ENCODE measurements at places on chromosomes 11 and 22. TPM values are rescaled to one million over a fixed set of nuclear protein-coding genes. Genes with fewer than 3 reads are reported as not detected.

DNA sequence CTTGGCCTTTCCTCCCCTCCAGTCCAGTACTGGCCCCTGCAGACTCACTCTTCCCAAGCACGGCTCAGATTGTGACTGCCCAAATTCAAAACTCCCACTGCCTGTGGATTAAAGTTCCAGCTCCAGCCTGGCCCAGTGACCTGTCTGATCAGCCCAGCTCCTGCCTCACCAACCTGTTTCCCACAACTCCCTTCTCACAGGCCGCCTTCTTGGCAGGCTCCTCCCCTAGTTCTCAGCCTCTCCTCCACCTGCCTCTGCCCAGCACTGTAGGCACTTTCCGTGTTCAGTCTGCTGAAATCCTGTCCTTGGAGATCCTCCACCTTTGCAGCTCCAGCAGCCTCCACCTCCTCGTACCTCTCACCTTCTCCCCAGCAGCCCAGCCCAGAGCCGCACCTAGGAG, 68.6 kb downstream of the MICAL2 start:
- no peak for DNase-seq

GRCh38 chr11:65862191-65862735, 2.0 kb downstream of the MUS81 start:
- DNase-seq, result peak; percentile 25

DNA sequence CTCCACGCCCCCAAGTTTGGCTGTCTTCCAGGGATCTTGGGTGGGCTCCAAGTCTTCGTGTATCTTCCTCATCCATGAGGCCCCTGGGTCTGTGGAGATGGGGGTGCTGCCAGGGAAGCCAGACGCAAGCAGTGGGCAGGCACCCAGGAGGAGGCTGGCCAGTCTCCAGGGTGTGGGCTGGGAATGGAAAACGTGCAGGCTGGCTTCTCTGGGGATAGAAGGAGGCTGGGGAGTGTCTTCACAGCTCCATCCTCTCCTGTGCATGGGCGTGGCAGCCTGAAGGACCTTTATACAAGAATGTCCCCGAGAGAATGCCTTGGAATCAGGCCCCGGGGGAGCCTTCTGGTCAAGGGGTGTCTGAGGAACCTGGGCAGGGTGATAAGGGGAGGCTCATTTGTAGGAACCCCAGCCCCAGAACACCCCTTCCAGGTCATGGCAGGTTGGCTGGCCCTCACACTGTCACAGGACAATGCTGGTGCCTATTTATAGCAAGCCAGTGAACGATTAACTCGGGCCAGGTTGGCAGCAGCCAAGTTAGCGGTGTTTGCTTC, 14.0 kb downstream of the SGSM1 start:
- DNase-seq, result no peak

HSPB2 gene
- total RNA-seq, result not detected

GRCh38 chr11:85854212-85854556, 999 bp upstream of the CCDC83 start:
- no peak for DNase-seq

- DNase-seq, result peak; percentile 51
Measured at GRCh38 chr11:68271023-68271780, 571 bp downstream of the C11orf24 start.

GRCh38 chr11:110988671-110989070, 256.9 kb upstream of the POU2AF2 start:
- DNase-seq, result no peak
